Right forelimb (tissue), 1 donor: ENCODE measurements at places on chromosomes 3 and 15.

GRCh38 chr3:160812304-160812703 lies 56.3 kb downstream of the PPM1L start:
- DNase-seq: no peak

DNA sequence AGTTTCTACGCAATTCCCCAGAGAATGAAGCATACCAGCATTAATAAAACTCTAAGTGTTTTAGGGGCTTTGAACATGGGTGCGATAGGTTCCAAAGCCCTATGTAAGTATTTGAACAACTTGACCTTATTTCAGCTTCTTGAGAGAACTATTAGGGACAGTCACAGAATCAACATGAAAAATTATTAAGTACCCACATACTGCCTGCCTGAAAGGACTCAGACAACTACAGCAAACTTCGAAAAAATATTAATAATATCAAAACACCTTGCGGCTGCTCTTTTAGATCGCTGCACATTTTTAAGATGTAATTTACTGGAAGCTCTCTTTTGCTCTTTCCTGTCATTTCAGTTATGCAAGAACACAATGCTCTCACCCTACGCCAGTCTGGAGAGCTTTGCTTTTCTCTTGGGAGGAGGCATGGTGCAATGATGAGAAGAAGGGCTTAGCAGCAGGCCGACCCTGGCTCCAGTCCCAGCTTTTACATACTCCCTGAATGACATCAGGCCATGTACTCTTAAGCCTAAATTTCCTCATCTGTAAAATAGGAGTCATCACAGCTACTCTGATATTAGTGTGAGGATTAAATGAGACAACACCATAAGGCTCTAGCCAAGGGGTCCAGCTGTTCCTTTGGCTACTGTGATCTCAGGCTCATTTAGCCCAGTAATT lies 640.7 kb downstream of the FHIT start:
- DNase-seq: no peak

- no peak for DNase-seq
These were observed 80.8 kb upstream of the DPH6 start for GRCh38 chr15:35626571-35627318.

DNA sequence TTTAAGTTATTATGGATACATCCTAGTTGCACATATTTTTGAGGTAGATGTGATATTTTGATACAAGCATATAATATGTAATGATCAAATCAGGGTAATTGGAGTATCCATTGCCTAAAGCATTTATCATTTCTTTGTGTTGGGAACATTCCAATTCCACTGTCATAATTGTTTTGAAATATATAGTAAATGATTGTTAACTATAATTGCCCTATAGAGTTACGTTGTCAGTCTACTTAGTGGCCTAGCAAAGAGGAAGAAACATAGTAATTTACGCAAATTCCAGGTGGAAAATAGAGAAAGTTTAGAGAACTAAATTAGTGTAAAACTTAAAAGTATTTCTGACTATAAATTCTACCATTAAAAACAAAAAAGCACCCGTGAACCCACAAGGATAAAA lies 24.9 kb downstream of the NXPE3 start:
- DNase-seq: no peak

DNA sequence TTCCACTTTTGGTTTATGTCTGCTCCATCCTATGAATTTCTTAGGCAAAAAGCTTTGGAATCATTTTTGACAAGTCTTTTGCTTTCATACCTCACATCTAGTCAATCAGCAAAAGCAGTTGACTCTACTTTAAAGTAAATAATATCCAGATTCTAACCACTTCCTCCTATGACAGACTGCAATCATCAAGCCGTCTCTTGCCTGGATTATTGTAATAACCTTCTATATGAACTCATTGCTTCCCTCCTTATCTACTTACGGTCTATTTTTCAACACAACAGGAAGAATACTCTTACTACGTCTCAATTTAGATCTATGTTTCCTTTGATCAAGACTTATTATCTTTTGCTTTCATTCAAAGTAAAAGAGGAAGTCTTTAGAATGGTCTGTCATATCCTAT lies 20.7 kb downstream of the CLDN1 start:
- no peak for DNase-seq

- DNase-seq: no peak
These were observed 108.8 kb downstream of the SEMA5B start for GRCh38 chr3:122918576-122919290.

GRCh38 chr15:74108111-74108510 lies 22.3 kb upstream of the ISLR2 start:
- DNase-seq: no peak

DNA sequence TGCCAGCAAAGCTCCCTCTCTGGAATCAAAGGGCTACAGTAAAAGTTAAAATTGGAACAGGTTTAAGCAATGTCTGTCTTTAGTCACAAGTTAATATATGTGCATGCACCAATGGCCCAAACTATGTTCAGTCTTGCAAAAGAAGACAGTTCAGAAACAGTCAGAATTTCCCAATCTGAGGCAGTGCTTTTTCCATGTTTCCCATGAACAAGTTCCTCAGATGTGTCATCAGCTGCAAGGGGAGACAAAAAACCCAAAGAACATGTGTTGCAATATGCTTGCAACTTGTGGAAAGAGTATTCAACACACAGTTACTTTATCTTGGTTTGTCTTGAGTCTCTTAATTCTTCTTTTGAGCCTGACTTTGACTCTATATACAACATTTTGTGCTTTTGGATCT lies 148.4 kb downstream of the USP13 start:
- DNase-seq: no peak

DNA sequence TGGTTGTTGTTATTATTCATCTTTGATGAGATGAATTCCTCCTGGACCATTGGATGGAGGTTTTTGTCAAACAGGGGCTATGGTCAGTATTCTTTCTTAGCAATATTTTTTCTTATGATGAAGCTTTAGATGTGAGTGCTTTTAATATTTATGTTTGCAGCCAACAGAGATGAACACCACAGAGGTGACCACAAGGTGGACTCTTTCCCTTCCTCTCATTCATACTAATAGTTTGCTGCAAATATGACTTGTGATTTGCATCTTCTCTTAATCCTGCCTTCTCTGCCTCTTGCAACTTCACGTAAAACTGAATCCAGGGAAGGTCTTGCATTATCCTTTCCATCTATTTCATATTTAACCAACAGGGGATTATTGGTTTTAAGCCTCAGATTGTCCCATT lies 473.1 kb upstream of the UBE2E2 start:
- DNase-seq: no peak

GRCh38 chr3:111610189-111610588 lies 15.0 kb upstream of the ZBED2 start:
- DNase-seq: no peak

DNA sequence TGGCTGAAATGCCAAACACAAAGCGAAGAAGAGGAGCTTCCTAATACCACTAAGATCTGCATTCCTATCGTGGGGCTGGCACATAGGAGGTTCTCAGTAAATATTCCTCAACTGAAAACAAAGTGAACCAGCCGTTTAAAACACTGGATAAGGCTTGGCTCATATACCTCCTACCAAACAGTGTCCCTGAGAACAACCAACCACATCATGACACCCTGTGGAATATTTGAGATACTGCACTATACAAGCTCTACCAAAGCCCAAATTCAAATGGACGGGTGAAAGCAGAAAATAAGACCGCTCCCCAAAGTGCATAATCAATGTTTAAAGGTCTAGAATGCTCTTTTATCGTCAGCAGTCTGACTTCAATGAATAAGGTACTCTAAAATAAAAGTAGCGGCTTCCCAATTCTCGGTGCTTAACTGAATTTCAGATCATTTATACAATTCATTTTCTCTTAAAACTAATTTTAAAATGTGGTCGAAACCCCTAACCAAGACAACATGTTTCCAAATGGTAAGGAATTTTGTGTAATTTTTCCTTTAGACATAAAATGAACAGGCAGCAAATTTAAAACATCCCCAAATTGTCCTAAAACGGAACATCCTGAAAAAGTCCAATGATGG lies 425.8 kb downstream of the ERC2 start:
- DNase-seq: no peak

- no peak for DNase-seq
These were observed 220.9 kb upstream of the NANOGP8 start for GRCh38 chr15:35305946-35306345.

DNA sequence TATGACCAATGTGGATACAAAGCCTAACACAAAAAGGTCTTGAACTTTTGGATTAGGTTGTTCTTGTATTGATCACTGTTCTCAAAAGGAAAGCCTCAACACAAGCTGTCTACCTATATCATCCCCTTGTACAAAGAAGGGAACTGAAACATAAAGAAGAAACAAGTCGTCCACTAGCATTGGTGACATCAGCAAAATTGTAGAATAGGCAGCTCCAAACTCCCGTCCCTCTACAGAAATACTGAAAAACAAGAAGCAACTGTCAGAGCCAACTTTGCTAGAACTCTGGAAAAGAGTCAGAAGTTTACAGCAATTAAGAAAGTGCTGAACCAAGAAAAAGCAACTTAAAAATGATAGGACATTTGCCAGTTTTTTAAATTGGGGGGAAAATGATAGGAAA lies 7.5 kb upstream of the NR1I2 start:
- DNase-seq: no peak

GRCh38 chr3:31977736-31978135 lies 3.3 kb downstream of the OSBPL10 start:
- DNase-seq: no peak

DNA sequence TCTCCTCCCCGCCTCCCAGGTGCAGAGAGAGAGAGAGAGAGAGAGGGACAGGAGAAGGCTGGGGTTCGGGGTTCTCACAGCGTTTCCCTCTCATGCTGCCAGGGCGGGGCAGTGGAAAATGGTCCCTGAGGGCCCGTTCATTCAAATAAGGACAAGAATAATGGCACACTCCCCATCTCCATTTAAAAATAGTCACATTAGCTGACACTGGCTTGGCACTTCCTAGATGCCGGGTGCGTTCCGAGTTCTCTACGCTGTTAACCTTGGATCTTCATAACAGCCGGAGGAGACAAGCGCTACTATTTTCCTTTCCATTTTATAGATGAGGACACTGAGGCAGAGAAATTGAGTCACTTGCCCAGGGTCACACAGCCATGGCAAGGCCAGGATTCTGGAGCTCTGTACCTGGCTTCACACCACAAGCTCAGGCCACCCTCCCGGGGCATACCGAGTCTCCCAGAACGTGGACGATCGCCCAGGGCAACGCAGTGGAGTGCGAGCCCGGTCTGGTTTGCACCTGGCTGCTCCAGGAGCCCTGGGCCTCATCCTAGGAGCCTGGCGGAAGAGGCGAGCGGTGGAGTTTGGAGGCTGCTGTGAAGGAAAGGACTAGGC lies 608 bp upstream of the SLC6A6 start:
- DNase-seq: no peak

DNA sequence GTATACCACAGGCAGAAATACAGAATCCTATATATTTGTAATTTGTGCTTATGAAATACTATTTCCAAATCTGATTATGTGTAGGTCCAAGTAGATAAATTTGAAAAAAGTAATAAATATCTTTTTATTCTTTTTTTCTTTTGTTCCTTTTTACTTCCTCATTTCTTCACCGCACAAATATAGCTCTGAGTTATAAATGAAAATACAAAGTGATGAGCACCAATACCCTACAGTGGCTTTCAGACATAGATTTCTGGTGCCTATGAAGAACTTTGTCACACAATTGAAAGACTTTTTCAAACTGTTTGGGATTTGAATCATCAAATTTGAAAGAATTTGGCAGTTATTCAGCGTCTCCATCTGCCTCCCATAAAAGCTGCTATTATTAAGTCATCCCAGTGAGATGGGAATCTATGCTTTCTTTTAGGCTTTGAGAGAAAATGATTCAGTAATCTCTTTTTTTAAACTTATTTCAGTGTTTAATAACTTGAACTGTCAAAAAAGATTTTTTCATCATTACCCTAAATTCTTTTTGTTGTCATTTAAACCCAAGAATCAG lies 363.6 kb upstream of the GOLIM4 start:
- no peak for DNase-seq

GRCh38 chr3:64708456-64708855 lies 20.7 kb upstream of the ADAMTS9 start:
- DNase-seq: no peak

GRCh38 chr3:173753593-173753992 lies 356.0 kb downstream of the NLGN1 start:
- DNase-seq: no peak

- DNase-seq: no peak
These were observed 23.6 kb downstream of the UBE3A start for GRCh38 chr15:25415217-25415616.

DNA sequence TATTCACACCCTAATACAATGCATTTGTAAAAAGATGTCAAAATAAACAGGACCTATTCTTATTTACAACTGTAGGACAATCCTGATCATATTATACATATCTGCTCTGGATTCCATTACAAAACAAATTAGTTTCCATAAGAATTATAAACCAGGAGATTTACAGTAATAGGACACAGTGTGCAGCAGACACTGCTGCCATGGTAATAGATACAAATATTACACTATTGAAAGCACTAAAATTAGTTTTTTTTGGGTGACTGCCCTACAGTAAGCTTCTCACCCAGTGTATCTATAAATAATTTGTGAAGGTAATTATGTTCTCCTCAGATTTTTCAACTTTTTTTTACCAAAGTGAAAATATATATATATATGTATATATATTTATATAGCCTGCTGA lies 47.9 kb downstream of the USF3 start:
- no peak for DNase-seq

DNA sequence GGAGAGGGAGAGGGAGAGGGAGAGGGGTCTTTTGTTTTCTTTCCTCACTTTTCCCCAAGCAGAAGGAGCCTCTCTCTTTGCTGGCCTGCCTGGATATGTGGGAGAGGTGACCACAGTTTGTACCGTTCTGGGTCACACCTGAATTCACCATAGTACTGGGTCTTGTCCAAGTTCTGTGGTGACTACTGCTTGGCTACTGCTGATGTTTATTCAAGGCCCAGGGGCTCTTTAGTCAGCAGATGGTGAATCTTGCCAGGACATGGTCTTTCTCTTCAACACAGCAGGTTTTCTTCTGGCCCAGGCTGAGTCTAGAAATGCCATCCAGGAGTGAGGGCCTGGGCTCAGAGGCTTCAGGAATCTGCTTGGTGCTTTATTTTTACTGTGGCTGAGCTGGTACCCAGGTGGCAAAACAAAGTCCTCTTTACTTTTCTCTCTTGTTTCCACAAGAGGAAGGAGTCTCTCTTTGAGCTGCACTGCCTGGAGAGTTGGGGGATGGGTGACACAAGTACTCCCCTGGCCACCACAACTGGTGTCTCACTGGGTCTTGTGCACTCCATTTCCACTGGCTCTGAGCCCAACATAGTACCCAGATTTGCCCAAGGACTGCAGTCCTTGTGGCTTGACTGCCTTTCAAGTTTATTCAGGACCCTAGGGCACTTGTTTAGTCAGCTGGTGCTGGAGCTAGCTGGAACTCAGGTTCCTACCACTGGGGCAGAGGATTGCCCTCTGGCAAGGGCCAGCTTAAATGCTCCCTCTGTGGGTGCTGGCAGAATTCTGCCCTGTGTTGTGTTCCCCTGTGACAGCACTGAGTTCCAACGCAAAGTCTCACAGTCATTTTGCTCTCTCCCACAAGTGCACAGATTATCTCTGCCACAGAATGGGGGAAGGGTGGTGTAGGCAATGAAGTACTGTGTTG lies 16.8 kb upstream of the CCNDBP1 start:
- DNase-seq: no peak

DNA sequence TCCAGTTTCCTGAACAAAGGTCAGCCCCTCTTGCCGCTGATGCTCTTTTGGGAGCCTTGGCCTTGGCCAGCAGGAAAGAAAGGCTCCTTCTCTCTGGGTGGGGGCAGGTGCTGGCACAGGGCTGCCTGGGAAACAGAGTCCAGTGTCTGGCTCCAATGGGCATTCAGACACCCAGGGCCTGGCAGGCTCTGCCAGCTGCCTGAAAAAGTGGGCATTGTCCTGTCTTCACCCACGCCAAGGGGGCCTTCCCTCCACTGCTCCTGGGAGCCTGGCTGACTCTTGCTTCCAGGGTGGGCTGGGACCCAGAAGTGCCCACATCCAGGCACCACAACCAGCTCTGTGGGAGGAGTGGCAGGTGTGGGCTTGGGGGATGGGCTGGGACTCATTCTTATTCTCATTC lies 62.7 kb downstream of the RHCG start:
- DNase-seq: no peak
